Lung (tissue), 17 donors: ENCODE measurements at places on chromosomes 12 and 14.

DNA sequence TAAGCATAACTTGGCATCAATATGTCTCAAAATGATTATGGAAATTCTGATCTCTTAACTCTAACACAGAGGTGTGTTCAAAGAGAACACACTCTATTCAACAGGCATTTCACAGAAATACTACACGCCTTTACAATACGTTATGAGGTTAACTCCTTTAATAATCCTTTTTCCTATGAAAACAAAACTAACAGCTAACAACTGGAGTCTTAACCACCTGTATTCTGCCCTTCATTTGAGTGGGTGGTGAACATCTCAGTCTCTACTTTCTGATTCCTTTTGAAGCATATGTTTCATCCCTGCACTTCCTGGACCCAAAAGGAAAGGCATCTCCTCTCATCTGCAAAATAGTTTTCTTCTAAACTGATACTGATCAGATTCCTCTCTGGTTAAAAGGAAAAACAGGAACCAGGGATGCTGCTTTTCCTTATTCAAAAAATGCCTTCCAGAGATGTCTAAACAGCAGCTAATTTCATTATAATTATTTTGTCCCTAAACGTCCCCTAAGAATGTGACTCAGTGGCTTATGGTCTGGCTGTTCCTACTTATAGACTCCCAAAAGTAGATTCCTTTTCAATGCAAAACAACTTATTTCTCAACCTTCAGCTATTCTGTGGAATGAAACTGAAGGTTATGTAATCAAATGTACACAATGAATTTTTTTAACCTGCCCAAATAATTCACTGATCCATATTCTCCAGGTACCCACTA is 24.1 kb downstream of the ITPR2 start:
- DNase-seq: no peak

DNA sequence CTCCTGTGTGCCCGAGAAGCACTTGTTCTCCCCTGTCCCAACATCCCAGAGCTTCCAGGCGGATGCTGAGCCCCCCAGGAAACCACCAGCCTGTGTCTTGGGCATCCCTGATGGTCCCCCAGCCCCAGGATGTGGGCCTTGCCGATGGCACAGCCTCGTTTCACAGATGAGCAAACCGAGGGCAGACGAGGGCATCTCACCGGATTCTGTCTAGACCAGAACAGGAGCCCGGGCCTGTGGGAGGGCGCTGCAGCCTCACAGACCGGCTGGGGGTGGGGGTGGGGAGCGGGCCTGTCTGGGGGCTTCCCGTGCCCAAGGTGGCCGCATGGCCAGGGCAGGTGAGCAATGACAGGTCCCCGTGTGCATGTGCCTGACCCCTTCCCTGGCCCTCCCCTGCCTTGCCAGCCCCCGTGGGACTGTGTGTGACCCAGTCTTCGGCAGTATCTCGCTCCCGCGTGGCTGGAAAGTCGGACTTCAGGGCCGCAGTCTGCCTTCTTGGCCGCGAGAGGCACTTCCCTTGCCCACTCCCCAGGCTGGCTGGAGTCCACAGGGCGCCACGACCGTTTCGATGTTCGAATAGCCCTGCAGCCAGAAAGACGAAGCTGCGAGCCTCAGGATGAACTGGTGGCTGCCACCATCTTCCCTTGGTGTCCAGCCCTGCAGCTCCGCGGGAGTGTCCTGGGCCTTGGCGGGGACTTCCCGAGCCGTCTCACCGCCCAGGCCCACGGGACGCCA is 8.9 kb downstream of the RFLNA start:
- DNase-seq: no peak

GRCh38 chr14:63747846-63748245 is 20.0 kb upstream of the SGPP1 start:
- no peak for DNase-seq

DNA sequence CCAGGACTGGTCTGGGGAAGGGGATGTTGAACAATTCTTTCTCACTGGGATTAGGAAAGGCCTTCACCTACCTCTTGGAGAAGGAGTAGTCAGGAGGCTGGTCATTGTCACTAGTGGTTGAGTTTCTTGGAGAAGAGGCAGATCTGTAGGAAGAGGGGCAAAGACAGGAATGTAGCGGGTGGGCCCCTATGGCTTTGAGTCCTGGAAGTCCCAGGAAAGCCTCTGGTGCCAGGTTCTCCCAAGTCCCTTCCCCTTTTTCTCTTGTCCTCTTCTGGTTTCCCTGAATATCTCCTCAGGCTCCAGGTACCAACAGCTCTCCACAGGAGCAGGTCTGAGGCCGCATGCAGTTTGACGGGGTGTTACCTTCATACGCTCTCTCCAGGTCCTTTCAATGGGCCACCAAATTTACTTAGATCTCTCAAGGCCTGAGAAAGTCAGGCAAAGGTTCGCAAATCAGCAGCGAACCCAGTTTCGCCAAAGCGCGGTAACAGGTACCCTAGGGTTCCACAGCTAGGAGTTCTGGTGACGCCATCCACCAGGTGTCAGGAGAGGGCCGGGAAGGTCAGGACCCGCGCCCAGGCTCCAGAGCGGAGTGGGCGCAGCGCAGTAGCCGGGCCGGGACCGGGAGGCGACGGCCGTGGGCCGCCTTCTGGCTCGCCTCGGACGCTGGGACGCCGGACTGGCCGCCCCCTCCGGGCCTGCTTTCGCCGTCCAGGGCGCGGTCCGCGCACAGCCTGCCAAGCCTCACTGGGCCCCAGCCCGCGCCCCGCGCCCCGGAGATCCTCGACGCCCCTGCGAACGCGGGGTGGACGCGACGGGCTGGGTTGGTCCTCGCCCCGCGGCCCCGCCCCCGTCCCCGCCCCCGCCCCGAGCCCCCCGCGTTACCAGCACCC is 795 bp downstream of the SMAGP start:
- peak; percentile 45 for DNase-seq

DNA sequence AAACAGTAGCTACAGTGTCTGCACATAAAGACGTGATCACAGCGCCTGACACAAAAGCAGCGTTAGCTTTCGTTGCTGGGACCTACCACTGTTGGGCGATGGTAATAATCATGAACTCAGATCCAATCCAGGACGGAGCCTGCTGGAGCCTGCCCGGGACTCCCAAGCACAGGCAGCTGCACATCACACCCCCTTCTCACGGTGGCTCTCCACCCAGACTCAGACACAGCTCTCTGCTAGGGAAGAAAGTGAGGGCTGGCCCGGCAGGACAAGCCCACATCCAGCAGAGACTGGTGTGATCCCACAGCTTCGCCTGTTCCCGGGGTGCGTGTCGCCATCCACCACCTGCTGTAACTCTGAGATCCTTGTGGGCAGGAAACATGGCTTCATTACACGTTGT is 49.9 kb upstream of the FOXN3 start:
- DNase-seq: no peak

DNA sequence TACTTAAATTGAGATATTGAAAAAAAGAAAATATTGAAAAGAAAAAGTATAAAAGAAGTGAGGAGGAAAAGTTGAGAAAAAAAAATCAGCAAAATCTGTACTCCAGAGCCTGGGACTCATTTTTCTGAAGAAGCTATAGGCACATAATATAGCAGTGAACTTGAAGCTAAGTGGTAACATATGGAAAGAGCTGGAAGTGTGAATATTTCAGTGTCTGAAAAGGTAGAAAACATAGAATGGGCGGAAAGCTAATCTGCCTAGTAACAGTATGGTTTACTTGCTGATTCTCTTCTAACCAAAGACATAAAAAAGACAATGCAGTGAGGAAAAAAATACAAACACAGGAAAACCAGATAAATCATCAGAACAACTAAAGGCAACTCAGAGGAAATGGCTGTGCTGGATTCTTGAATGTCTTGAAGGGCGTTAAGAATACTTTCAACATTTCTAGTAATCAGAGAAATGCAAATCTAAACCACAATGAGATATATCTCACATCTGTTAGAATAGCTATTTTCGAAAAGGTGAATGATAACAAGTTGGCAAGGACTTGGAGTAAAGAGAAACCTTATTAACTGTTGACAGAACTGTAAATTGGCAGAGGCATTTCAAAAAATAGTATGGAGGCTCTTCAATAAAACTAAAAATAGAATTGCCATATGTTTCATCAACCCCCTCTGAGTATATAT is 784.6 kb downstream of the LRFN5 start:
- no peak for DNase-seq

DNA sequence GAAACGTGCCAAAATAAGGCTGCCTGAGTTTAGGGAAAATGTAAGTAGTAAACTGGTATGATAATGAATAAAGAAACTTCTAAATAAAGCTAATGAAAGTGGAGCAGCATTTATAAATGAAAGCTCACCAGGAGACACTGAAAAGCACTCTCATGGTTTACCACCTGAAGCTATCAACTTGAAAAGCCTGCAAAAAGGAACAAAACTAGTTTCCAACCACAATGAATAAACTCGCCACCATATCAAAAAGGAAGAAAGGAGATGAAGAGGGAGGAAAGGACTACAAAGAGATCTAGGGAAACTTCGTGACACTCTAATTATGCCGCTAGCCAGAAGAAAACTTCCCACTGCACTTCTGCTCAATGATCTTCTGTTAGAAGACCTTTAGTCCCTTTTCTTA is 66.7 kb downstream of the MED13L start:
- no peak for DNase-seq

DNA sequence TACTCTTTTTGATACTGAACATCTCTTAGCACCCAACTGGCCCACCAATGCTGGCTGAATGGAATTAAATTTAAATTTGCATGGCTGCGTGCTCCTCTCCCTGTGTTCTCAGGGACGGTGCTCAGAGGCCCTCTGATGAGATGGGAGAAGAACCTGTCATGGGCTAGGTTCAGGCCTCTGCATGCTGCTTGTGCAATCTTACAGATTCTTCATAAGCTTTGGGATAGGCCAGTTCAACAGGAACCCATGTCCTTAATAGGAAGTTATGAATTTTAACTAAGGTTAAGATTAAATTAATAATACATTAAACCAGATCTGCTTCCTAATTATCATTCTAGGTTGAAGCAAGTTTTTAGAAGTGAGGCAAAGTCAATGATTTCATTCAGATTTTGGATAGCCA is 119.7 kb upstream of the LRIG3 start:
- DNase-seq: no peak

- no peak for DNase-seq
Measured at GRCh38 chr14:23141706-23142444, 22.8 kb upstream of the CEBPE start.

GRCh38 chr14:62251237-62251636 is 489.0 kb downstream of the SNAPC1 start:
- DNase-seq: no peak

DNA sequence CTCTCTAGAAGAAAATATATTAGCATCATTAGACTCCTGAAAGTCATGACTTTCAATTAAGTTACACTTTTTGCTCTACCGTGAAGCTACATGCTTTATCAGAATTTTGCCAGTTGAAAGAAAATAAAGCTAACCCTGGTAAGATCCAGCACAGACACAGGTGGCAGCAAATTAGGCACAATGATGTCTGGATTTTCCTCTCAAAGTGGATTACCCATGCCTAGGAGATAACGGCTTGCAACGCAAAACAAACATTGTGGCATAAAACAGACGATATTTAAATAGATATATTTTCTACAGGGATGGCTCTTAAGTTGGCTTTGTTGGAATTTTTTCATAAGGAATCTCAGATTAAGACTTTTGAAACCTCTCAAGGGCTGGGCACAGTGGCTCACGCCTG is 33.4 kb downstream of the BCAT1 start:
- no peak for DNase-seq

DNA sequence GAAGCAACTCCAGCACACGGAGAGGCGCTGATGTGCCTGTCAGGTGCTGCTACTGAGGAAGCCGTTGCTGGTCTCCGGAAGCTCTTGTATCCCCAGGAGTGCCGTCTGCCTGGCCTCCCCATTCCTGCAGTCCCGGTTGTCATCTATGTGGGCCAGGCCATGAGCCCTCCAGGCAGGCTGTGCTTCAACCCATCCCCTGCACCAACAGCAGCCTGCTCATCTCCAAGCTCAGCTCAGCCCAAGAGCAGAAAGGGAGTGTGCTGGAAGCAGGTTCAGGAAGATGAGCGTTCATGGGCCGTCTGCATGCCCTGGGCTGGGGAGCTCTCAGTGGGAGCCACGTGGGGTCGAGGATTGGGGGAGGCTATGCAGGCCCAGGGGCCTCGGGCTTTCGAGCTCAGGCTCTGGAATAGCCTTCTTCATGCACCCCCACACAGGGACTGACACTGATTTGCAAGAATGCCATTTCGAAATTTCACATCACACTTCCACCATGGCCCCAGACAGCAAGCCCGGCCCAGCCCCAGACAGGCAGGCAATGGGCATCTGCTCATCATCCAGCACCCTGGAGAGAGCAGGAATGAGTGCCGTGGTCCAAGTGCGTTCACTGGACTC is 164.5 kb downstream of the KIF26A start:
- DNase-seq: peak; percentile 47
